ENCODE measurements at places on chromosomes 4 and X.

DNA sequence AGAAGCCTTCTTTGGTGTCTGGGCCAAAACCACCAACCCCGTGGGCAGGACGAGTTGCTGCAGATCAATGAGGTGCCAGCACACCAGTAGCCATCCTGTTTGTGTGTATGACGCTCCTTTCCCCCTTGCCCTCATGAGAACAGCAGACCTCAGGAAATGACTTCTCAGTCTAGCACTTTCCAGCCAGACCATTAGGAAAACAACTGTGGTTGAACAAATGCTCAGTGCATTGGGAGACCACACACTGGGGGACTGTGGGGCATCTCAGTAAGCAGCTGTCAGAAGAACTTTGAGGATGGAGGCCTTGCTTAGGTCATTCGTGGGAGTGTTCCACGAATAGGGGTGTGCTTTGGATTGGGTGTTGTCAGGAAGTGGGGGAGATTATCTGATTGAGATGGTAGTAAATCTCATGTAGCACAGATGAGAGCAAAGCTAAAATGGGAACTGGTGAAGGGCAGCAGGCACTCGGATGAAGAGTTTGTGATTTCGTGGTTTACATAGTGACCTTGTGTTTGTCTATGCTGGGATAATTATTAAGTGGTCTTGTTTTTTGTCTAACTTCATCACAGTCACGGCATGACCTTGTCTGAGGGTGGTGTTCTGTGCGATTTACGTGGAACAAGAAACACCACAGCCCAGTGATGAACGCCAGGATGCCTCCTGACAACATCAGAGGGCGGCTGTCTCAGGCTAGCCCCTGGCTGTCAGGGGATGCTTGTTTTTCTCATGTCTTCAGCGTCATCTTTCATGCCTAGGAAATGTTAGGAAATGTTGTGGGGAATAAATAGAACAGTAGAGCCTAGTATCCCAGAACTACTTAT, 70.1 kb downstream of the USP46 start:
- peak; percentile 38 for DNase-seq

- DNase-seq = no peak
Measured at GRCh38 chr4:137524725-137525369, 7.4 kb downstream of the PCDH18 start.

GRCh38 chr4:82213485-82214417, 160.0 kb downstream of the HNRNPD start:
- no peak for DNase-seq

DNA sequence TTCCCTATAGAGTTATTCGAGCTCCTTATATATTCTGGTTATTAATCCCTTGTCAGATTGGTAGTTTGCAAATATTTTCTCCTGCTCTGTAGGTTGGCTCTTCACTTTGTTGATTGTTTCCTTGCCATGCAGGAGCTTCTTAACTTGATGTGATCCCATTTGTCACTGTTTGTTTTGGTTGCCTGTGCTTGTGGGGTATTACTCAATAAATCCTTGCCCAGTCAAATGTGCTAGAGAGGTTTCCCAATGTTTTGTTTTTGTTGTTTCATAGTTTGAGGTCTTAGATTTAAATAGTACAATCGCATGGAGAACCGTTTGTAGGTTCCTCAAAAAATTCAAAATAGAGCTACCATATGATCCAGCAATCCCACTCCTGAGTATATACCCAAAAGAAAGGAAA, 2.3 kb upstream of the SYTL5 start:
- DNase-seq = no peak

DNA sequence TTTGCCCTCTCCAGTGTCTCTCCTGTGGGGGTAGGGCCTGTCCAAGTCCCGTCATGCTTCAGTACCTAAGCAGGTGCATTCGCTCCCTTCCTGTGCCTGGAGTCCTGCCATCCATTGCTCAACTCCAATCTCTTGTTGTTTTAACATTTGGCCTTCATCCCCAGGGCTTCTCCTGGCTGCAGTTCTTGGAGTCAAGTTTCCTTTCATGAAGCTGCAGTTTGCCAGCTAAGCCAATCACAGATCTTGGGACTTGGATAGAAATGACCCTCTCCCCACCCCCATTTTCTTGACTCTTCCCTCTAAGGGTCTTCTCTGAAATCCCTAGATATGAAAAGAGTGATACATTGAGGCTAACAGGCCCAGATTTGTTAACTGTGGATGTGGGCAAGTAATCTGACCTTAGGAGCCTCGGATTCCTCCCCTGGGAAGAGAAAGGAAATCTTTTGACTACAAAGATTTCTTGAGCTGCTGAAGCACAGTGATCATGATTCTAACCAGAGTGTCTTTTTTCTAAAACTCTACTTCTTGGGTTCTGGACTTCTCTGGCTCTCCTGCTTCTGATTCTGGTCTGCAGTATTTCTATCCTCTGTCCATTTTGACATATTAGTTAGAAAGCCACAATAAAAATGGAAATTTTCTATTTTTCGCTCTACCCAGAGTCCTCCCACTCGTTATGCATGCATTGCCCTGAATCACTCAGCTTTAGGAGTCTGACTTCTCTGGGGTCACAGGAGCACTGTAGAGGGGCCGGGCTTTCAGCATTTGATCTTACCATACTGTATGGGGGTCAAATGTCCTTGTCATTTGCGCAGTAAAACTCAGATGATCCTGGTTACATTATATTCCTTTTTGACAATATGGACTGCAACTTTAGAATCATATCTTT, 61.0 kb downstream of the CHRNA9 start:
- DNase-seq = no peak

- DNase-seq = no peak
Measured at GRCh38 chr4:94934201-94934600, 176.4 kb downstream of the BMPR1B start.

DNA sequence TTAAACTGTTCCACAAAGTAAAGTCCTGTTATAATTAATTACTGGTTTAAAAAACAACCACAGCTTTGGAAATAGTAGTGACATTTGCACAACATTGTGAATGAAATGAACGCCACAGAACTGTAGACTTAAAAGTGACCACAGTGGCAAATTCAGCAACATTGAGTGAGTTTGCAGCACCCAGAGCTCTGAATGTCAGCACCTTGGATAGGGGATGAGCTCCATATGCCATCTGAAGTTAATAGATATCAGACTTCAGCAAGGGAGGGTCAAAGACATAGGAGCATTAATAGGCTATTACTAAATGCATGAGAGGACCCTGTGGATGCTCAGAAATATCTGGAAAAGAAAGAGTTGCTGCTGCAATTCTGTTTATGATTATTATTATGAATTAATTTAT, 55.3 kb upstream of the KCNIP4 start:
- DNase-seq = no peak

DNA sequence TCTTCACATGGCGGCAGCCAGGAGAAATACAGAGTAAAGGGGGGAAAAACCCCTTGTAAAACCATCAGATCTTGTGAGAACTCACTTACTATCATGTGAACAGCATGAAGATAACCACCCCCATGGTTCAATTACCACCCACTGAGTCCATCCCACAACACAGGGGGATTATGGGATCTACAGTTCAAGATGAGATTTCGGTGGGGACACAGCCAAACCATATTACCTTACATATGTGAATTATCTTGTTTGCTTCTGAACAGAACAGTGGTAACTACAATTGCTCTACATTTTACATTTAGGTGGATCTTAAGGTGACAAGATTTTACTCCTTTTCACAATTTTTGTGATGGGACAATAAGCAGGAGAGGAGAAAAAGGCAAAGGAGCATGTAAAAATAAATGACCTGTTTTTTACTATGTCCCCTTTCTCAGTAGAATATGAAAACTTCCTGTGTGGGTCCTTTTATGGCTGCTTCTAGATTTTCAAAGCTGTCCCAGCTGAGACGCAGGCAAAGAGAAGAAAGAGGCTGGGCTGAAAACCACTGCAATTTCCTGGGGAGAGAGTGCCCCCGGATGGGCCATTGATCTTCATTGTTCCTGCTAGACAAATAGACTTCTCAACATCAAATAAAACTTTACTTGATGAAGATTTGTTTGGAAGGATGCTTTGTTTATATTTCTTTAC, 45.9 kb upstream of the PGM2 start:
- peak; percentile 9 for DNase-seq

DNA sequence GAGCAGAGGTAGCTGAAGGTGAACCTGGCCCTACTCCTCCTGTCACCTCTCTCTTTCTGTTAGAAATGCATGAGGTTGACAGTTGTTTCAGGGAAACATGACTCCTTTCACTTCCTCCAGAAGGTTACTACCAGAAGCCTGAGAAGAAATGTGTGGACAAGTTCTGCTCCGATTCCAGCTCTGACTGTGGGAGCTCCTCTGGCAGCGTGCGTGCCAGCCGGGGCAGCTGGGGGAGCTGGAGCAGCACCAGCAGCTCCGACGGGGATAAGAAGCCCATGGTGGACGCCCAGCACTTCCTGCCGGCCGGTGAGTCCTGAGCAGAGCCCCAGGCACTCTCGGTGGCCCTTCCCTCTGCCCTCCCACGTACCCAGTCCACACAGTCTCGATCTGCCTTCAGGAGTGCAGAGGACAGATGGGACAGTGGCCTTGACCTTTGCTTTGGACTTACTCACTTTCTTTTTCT, 61.3 kb upstream of the TLR2 start:
- DNase-seq = no peak
